NCI-H524 (cell line): ENCODE measurements at places on chromosomes 5 and 9.
A peak's percentile ranks its signal among the peaks of the same experiment; 100 is the strongest.

DNA sequence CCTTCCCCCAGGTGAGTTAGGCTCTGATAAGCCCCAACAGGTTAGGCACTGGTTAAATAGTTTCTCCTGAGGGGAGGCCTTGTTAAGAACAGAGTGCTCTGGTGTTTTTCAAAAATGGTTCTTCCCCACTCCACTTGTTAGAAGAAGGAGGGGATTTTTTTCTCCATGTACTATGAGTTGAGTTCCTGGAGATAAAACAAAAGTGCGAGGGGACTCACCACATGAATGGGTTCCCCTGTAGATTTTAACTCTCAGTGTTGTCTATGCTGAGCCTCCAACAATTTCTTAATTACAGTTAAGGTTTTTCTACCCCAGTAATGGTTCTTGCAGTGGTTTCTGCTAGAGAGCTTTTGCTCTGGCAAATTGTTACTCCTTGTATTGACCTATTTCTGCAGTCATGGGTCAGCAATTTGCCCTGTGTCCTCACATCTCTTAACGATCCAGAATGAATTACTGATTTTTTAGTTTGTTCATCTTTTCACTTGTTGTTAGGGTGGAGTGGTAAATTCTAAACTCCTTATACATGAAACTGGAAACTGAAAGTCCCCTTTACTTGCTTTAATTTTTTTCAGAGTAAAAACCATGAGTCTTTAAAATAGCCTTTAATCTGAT lies 44.4 kb downstream of the SCAMP1 start:
- DNase-seq = no peak

- no peak for DNase-seq
Observed at GRCh38 chr5:150989695-150990094, 30.7 kb upstream of the GPX3 start.

DNA sequence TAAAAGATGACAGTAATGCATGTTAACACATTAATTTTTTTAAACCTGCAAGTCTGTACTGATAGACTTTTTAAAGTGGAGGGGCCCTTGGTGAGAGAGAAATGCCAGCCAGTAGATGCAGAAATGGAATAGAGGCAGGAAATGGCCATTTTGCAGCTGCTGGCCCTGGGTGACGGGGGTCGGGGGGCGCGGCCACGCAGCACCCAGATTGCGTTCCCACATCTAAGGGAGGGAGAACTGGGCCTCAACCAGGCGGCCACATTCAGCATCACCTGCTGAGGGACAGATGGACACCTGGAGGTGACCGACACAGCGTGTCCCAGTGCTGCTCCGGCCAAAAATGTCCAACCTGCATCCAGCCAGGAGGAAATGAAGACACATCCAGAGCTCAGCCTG lies 6.3 kb upstream of the CLIC3 start:
- no peak for DNase-seq

- no peak for DNase-seq
Observed at GRCh38 chr5:73770172-73771025, 144.4 kb downstream of the ARHGEF28 start.

DNA sequence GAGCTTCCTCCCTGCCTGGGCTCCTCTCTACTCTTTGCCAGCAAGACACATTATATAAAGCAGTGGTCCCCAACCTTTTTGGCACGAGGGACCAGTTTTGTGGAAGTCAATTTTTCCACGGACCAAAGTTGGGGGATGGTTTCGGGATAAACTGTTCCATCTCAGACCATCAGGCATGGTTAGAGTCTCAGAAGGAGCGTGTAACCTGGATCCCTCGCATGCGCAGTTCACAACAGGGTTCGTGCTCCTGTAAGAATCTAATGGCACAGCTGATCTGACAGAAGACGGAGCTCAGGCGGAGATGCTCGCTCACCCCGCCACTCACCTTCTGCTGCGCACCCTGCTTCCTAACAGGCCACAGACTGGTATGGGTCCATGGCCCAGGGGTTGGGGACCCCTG lies 142.8 kb downstream of the LIFR start:
- no peak for DNase-seq

GRCh38 chr5:95738072-95738471 lies 6.9 kb downstream of the RHOBTB3 start:
- no peak for DNase-seq

- no peak for DNase-seq
Observed at GRCh38 chr9:116267021-116267420, 113.4 kb downstream of the PAPPA start.

- DNase-seq = no peak
Observed at GRCh38 chr5:74198156-74198555, 442.4 kb downstream of the ENC1 start.

DNA sequence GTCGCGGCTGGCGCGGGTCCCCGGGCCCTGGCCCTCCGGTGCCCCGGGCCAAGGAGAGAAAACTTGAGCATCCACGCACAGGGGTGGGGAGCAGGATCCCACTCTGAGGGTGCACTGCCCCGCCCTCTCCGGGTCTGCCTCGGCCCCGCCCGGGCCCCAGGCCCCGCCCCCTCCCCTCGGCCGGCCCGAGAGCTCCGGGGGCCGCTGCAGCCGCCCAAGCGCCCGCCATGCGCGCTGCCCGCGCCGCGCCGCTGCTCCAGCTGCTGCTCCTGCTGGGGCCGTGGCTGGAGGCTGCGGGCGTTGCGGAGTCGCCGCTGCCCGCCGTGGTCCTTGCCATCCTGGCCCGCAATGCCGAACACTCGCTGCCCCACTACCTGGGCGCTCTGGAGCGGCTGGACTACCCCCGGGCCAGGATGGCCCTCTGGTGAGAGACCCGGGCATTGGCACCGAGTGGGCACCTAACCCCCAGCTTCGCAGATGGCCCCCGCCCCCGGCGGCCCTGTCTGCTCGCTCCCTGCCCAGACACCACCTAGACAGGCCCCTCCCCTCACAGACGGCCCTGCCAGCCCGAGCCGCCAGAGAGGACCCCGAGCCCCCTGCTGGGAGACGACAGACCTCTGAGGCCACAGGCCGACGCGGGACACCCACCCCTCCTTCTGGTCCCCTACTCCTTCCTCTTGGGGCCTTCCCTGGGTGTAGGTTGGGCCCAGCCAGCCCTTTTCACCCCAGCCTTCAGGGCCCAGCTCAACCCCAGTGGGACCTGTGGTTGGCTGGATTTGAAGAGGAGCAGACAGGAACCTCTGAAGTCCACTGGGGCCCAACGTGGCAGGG lies at the start of gene CERCAM:
TSS of gene CERCAM (plus strand) at position 207 of the 831 bp plus-strand sequence. CDS start at position 228, 21 bp downstream.
- DNase-seq = peak; percentile 88

DNA sequence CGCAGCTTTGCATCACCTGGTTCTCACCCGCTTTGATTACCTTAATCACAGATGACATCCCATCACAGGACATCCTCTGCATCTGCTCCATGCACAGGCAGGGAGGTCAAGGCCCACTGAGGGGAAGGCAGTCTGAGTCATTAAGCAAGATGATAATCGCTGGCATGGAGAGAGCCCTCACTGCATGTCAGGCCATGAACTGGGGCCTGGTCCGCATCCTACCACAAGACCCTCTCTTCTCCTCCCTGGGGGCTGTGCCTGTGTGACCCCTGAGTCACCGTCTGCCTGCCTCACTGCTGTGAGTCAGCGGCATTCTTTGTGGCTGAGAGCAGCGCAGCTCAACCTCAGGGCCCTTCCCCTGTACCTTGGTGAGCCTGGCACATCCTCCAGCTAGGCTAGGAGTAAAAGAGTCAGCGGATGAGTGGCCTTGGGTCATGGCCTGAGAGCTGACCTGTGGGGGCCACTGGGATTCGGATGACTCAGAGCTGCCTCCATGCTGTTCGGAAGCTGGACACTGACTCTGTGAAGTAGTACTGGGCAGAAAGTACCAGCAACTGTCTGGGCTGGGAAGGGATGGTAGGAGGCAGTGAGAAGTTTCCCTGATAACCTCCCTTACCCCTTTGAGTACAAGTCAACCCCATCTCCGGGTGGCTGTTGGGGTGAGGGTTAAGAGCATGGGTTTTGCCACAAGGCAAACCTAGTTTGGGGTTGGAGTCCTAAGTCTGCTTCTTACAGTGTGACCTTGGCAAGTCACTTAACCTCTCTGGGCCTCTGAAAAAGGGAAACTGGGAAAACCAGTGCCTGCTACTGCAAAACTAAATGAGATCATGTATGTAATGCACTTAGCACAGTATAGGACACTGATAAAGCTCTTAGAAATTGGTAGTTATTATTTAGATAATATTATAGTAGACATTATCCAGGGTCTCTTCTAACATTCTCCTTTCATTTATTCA lies 14.6 kb upstream of the ARSI start:
- DNase-seq = no peak

DNA sequence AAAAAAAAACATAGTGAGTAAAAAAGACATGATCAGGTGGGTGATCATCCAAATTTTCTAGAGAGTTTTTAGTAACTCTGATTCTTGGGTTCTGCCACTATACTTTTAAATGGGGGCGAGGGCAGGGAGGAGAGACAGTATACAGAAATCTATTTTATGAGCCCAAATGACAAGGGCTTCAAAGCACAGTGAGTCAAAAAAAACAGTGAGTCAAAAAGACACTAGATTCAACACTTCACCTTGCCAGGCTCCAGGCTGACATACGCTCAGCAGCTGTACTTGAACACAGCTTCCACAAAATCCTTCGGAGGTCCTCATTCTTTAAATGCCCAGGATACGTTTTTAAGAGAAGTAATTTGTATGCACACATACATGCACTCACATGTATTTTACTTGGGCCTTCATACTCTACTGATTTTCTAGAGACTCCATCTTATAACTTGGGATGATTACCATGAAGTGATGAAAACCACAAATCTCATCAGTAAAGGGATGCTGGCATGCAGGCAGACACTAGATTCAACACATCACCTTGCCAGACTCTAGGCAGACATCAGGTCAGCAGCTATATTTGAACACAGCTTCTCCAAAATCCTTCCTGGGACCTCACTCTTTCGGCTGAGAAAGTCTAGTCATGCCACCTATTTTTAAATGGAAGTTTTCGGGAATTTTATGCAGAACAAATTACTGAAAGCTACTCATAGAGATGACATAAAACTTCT lies 28.8 kb downstream of the NR3C1 start:
- DNase-seq = no peak

GRCh38 chr9:88065619-88066018 lies 72.7 kb downstream of the SPATA31C2 start:
- DNase-seq = no peak

DNA sequence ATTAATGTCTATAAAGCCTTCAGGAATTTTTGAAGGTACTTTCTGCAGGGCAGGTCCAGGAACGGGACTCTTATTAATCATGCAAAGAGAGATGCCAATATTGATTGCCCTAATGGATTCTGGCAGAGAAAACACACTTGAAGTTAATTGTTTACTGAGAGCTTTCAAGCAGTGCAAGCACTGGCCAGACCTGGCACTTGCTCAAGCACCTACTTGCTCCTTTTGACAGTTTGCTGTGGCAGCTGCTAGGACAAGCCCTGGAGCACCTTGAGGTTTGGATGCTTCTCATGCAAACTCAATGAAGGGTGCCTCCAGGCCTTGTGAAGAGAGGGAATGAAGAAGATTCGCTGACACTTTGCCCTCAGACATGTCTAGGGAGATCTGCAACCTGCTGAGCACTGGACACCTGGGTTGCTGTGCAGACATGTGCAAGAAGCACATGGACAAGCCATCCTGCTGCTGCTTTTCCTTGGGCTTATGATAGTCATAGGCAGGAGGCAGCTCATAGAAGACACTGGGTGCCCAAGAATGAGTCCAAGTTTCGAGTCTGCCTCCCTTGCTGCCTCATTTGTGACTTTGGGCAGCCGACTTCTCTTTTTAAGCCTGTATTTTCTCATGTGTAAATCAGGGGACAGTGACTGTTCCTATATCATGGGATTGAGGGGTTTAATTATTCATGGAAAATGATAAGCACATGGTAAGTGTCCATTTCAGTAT lies 88.8 kb upstream of the EQTN start:
- no peak for DNase-seq

GRCh38 chr5:95937607-95938152 lies 24.0 kb downstream of the ELL2 start:
- DNase-seq = no peak

DNA sequence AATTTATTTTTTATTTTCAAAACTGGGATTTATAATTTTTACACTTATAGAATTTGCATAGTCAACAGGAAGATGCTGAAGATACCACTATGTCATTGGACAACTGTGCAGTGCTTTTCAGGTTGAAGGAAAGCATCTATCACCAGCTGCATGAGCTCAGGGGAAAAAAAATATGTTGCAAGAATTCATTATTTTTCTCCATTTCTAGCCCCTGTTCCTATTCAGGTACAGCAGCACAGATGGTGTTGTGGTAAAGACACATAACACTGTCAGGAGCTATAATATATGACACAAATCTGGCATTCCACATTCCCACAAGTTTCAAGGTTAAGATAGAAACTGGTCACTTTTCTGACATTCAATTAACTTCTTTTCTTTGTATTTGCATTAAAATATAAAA lies 1088.6 kb downstream of the MAT2B start:
- no peak for DNase-seq

- no peak for DNase-seq
Observed at GRCh38 chr9:121871431-121872025, 220.1 kb downstream of the DAB2IP start.

GRCh38 chr5:115452536-115453235 lies 91.9 kb downstream of the FEM1C start:
- no peak for DNase-seq

DNA sequence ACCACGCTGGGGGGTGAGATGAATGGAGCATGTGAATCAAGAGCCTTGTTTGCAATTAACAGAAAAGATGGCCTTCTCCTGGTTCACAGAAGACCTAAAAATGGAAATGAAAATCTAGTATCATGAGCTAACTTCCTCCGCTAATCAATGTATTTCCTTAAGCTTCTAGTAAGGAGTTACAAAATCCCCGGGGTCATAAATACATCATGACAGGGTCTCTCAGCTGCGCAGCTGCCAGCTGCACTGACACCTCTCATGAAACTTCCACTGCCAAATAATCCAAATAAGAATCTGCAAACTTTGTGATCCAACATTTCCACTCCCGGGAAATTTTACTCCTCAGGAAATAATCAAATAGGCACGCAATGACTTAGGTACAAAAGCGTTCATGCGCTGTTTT lies 11.9 kb downstream of the MYO10 start:
- no peak for DNase-seq

DNA sequence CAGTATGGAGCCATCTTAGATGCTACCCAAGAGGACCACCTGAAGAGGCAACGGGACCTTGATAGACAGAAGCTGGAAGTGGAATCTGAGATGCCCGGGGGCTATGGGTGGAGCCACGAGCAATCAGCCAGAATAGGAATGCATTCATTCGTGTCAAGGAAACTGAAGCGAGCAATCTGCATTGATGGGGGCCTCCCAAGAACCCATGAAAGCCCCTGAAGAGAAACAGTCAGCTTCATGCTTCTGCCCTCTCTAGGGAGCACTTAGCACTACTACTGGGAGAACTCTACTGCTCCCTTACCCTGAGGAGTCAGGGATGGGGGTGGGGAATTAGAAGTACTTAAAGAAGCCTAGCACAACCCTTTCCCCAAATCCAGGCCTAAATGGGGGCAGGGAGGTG lies 51.9 kb upstream of the TCERG1 start:
- DNase-seq = no peak

- no peak for DNase-seq
Observed at GRCh38 chr5:83767409-83767992, 46.8 kb upstream of the HAPLN1 start.

GRCh38 chr9:73906671-73907070 lies 590.5 kb upstream of the RORB start:
- no peak for DNase-seq
